ENCODE measurements at places on chromosomes 1 and 21.

DNA sequence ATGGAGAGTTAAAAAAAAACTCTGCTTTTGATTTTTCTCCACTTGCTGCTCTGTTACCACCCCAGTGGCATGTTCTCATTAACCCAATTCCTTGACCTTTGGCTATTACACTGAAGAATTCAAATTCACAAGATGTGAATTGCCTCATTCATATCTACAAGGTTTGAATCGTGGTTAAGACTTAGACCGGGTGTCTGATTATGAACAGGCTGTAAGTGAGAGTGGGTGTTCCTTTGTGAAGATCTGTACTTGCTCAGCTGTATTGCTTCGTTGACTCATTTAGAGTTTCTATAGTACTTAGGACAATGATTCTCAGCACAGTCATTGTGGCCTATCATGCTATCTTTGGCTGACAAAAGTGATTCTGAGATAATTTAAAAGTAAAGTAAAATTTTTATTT lies 36.4 kb downstream of the DNM3 start:
- DNase-seq = no peak

GRCh38 chr1:100995198-100995988 lies 30.2 kb downstream of the DPH5 start:
- DNase-seq = no peak

DNA sequence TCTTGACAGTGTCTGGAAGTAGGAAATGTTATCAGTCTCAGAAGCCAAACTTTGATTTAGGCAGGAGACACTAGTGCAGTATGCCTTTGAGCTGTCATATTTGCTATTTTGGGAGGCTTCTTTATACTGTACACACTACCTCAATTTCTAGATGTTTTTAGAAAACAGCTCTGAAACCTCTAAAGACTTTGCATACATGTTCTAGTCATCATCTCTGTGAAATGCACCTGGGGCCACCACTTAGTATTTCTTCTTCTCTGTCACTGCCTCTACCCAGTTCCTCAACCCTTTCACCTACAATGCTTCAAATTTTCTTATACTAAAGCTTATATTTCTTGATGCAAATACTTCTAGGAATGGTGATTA lies 29.1 kb upstream of the PLA2G4A start:
- DNase-seq = no peak

DNA sequence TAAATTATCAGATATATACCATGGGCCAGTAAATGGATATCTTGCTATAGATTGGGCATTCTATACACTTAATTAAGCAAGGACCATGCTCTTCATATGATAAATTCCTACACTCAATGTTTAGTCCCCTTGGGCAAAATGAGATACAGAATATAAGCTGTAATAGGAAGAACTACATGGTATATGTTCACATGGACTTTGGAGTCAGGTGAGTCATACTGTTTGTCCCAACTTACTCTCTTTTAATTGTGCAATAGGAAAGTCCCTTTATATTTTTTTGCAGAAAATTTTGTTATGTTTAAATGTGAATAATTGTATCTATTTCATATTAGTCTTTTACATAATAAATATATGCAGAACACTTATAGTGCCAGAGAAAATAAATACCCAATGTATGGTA lies 820.2 kb upstream of the ADAMTS5 start:
- no peak for DNase-seq

- no peak for DNase-seq
Measured at GRCh38 chr1:247177755-247178154, 5.9 kb upstream of the ZNF124 start.

DNA sequence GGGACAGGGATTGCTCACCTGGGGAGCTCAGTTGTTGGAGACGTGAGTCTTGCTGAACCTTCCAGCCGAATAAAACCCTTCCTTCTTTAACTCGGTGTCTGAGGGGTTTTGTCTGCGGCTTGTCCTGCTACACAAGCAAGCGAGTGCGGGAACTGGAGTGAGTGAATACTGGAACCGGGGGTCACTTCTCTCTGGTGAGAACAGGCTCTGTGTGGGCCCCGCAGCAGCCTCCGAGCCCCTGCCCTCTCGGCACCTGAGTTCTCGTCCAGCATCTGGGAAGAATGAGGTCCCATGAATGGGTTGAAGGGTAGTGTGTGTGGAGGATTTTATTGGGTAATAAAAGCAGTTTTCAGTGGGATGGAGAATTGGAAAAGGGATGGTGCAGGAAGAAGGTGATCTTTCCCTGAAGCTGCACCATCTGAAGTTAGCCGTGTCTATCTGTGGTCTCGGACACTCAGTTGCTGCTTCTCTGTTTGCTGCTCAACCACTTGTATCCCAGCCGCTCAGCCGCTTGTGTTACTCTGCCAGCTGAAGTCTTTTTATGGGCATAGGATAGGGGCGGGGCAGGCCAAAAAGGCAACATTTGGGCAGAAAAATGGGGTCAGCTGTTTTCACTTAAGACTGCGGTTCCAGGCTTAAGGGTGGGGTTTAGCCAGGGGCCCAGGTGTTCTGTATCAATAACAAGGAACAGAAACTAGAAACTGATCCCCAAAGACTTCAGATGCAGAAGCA lies 450.6 kb upstream of the CAMK1G start:
- DNase-seq = no peak

DNA sequence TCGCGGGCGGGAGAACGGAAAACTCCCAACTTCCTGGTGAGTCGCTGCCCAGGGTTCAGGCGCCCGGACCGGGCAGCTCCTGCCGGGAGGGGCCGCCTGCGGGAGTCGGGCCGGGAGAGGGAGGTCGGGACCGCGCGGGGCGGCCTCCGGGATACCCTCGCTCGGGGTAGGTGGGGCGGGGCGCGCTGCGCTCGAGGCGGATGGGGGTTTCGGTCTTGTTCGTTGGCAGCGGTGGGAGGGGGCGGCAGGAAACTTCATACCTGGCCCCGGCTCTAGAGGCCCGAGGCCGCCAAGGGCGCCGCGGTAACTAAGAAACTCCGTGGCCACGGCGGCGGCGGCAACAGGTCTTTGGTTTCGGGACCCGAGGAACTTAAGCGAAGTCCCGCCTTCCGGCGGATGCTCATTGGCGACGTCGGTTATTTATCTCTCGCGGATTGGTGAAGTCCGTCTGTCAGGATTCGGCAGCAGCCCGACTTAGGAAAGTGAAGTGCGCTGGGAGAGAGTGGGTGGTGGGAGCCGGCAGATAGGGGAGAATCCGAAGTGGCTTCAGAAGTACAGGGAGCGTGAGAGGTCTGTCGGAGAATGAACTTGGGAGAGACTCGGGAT lies 546 bp downstream of the NEK7 start:
- DNase-seq = peak; percentile 85

DNA sequence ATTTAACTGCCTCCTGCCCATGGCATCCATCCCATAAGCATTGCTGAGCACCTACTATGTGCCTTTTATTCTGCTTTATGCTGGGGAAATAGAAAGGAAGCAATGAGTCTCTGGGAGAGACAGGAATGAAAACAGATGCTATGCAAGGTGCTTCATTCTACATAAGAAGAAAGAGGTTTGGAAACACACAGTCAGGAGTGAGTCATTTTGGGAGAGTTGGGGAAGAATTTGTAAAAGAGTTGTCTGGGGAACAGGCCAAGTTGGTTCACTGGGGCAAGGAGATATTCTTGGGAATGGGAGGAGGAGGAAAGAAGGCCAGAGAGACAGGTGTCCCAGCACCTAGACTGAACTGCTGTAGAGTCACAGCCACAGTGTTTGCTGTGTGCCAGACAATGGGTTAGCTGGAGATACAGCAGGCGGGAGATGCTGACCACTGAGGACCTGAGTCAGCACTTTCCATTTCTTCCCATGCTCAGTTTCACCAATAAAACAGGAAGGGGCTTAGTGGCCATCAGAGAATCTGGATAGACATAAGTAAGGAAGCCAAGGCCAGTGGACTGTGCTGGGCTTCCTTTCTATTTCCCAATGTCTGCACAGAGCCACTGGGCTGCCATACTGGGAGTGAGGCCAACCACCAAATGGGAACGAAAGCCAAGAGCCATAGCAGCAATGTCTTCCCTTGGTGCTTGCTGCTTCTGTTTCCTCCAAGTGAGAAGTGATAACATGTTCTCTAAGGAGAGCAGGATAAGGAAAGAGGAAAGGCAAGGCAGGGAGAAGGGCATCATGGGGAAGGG lies 187.7 kb upstream of the USP24 start:
- no peak for DNase-seq

DNA sequence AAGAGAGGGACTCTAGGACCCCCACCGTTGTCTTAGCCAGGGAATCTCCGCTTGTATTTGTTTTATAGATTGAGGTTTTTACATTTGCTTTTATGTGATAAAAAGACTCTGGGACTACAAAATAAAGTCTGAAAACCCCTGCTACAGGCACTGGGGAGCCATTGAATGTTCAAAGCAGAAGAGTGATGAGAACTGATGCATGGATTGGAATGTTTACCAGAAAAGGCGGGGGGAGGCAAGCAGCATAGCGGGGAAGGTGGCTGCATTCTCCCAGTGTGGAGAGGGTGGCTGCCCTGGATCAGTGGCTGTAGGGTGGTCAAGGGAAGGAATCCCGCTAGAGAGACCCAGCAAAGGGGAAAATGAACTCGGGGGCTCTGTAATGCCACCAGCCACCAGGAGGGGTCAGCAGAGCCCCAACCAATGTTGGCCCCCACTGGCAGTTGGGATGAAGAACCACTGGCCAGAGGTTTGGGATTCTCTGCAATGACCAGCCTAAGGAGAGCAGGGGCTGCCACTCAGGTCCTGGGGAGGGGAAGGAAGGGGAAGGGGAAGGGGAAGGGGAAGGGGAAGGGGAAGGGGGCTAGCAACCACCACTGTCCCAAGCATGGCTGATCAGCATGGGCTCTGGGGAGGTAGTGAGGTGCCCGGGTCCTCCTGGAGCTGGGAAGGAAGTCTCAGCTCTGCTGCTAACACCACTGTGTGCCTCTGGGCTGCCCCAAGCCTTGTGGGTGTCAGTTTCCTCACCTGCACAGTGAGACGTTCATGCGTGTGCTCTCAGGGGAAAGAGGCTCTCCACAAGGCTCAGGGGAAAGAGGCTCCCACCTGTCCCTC lies 19.2 kb upstream of the PEF1 start:
- peak; percentile 25 for DNase-seq

- DNase-seq = no peak
Measured at GRCh38 chr1:44566281-44567046, 107.8 kb downstream of the TMEM53 start.

DNA sequence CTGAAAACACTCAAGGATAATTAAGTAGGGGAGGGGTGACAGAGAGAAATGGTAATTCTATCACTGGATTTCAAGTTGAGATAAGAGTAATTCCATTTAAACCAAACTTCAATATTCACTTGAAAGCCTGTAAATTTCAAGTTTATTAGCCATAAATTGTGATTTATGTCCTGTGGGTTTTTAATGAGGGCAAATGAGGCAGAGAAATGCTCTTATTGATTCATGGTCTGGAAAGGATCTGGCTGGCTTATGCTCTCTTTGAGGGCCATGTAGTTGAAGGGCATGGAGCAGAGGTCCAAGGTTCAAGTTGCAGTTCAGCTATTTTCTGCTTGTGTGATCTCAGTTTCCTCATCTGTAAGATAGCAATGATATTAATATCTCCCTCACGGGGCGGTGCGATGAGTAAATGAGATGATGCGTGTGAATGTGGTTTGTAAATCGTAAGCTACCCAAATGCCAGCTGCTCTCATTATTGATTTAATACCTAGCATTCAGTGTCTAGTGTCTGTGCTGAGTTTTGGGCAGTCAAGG lies 12.3 kb downstream of the OLFML3 start:
- DNase-seq = no peak

- DNase-seq = no peak
Measured at GRCh38 chr1:85585799-85586198, 5.2 kb downstream of the CCN1 start.

DNA sequence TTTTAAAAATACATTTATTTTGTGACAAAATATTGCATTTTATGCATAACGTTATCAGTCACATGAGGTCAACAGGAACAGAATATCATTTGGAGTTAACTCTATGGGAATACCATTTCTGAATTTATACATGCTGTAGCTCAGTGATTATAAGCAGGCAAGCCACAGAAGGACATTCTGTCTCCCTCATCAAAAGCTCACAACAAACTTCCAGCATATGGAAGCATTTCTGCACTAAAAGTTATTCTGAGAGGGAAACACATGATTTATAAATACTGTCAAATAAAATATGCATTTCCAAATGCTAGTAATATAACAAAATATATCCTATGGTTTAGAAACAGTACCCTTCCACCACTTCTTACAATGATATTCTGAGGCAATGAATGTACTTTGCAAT lies 854.1 kb upstream of the B3GALT2 start:
- no peak for DNase-seq
